IPS DF 19.7 (cell line): ENCODE measurements at places on chromosomes 3 and 15.

DNA sequence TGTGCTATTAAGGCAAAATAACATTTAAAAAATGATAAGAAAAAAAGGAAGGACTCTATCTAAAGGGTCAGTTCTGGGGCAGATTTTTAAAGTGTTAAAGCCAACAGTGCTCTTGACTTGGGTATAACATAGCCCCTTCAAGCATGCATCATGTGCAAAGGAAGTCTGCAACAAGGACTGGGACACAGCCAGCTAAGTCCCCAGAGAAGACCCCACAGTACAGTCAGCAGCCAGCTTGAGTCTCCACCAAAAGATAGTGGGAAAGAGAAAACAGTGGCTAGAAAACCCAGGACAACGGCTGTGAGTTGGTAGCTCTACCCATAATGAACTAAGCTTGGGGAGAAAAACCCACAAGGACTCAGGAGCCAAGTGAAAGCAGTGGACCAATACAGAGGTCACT lies 86.4 kb upstream of the DCLK3 start:
- DNase-seq = no peak

DNA sequence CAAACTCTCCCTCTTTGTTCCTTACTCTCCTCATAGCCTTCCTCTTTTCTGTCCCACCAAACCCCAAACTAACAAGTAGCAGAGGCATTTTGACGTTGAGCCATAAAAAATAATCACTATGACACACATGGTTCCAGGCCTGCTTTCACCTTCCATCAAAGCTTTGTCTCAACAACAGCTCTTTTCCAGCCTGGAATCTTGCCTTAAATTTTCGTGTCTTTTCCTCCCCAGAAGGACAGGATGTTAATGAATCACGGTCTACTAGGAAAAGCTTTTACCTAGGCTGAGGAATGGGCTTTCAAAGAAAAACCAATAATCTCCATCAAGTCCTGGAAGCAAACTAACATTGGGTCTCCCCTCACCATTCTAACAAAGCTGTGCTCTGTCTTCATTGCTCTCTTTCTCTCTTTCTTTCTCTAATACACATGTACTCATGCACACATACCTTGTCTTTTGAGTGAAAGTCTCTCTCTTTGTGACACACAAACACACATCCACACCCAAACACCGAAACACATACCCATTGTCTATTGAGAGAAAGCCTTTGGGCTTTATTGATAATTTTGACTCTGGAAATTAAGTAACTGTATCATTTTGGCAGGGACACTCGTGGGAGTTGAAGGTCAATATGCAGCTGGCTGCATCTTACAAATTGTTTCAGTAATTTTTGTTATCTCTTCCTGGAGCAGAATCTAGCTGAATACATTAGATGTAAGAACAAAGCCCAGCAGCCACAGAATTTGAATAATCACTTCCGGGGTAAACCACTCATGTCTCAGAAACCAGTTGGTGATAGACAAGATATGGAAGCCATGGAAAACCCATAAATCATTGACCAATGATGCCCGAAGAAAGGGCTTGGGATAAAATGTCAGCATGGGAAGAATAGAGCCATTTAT lies 107.4 kb upstream of the SLC4A7 start:
- DNase-seq = no peak

GRCh38 chr3:188534633-188535032 lies 380.7 kb downstream of the LPP start:
- DNase-seq = no peak

DNA sequence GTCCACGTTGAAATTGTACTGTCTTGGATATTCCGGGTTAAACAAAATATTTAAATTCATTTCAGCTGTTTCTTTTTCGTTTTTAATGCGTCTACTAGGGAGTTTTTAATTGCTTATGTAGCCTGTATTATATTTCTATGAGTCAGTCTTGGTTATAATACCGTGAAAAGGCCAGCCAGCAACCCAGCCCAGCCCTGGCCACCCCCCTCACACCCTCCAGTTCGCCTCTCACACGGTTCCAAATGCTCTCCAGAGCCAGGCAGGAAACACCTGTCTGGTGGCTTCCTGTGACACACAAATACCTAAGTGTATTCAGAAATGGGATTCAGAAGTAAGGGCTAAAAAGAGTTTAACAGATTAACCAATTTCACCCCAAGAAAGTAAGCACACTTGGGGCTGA lies 4.4 kb downstream of the SH3BP5 start:
- DNase-seq = no peak

DNA sequence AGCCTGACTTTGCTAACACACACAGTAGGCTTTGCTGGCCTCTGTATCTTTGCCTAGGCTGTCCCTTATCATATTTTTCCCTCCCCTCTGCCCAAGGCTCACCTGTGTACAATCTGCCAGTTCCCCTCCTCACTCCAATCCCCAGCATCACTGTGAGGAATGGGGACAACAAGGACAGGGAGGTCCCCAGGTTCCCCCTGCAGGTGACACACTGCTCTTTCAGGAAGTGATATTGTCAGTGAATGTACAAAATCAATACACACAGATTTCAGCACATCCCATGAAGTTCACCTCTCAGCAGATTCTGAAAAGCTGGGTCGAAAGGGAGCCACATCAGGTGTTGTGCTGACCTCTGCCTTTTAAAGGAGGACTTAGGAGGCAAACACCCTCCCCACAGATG lies 177.5 kb downstream of the RAB11A start:
- DNase-seq = no peak

DNA sequence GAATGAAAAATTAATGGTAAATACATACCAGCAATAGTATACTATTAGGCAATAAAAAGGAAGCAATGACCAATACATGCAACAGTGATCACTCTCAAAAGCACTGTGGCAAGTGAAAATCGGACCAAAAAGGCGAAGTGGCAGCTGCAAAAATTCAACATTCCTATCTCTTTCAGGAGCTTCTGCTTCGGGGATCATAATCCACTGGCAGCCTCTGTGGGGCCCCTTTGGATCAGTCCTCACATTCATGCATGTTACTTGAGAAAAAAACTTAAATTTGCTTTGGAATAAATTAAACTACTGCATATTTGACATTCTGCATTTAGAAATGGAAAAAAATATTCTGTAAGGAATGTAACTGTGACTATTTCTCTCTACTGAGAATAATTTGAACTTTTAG lies 425.6 kb downstream of the NR2F2 start:
- no peak for DNase-seq

DNA sequence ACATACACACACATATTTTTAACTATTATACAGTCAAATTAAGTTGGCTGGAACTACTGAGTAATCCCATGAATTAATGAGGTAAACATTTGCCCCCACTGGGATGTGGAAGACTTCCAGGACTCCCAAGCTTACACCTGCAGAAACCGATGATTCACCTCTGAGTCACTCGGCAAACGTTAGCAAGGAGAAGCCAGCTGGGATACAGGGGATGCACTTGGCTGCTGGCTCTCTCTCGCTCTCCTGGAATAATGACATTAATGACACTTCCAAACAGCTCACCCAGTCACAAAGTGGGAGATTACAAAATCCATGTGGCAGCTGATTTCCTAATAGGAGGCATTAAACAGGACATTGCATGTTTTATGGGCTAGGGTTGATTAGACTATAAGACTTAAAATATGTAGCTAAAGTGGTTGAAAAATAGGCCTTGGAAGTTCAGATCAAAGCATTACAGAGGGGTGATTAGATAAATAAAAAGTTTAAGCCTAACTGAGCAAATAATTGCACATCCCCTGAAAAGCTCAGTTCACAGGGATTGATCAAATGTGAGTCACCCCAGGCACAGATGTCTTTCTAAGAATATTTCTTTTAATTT lies 500.9 kb downstream of the SOX2 start:
- DNase-seq = peak; percentile 78

- no peak for DNase-seq
Measured at GRCh38 chr3:126731044-126731443, 27.0 kb downstream of the CHCHD6 start.

DNA sequence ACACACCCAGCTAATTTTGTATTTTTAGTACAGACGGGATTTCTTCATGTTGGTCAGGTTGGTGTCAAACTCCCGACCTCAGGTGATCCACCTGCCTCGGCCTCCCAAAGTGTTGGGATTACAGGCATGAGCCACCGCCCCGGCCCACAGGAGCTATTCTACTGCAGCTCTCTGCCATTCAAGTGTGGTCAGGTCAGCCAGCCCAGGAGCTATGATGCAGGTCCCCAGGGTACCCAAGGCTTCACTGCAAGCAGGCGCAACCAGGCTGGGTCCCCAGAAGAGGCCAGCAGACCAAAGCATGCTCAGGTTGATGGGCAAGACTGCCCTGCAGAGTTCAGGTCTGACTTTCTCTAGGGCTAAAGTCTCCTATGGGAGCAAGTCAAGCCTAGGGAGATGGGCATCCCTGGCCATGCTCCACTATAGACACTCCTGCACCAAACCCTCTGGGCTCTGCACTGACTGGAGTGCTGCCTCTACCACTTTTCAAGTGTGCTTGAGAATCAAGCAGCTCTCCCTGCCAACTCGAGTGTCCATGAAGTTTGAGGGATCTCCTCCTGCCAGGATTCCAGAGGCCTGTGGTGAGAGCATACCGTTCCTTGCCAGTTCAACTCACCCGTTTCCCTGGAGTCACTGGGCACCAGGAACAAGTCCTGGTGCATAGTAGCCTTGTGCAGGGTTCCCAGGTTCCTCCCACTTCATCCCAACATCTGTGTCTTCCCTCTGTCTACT lies 30.9 kb downstream of the MYO9A start:
- DNase-seq = no peak

DNA sequence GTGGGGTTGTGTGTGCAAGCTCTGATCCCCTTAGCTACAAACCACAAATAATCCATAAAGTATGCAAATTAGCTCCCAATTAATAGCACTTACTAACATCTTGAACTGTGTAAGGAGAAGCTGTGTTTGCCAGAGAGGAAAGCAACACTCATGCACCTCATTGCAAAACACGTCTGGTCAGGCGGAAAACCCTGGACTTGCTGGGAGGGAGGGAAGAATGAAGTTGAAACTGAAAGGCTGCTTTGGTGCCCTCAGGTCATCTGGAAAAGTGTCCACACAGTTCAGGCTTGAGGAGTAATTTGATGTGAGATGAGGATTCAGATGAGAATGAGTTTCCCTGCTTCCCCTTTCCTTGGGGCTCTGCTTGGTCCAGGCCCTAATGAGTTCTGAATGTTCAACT lies 185.5 kb upstream of the ANKRD28 start:
- DNase-seq = no peak
